ENCODE measurements at places on chromosomes 5 and 9. TPM values are rescaled to one million over a fixed set of nuclear protein-coding genes. Genes with fewer than 3 reads are reported as not detected.

- DNase-seq = no peak
These were observed 336.5 kb downstream of the RFX3 start for GRCh38 chr9:3189113-3189861.

SLC6A19 gene
- total RNA-seq = 0.31 TPM

DNA sequence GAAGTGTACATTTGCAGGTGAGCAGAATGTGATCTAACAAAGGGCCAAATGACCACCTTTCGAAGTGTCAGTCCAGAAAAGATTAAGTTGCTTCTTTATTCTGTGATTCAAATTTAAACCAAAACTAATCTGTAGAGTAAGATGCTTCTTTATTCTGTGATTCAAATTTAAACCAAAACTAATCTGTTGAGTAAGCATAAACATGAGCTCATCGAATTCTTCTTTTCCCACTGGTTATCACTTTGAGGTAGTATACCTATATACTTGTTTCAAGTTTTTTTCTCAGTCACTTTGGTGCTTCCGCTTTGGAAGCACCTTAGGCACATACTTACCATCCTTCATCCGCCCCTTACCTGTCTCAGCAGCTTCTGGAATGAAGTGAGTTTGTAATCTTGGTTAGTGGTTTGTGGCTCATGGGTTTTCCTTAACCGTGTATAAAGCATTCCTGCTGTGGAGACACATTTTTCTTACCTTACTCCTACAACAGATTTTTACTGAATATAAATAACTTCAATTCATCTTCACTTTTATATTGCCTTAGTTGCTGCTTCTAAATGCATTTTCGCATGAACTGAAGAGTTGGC lies 40.7 kb upstream of the CTXN3 start:
- DNase-seq = no peak

SMIM3 gene
- total RNA-seq = 67.1 TPM

RASGRF2 gene
- total RNA-seq = not detected

- no peak for DNase-seq
These were observed 9.6 kb upstream of the IRGM start for GRCh38 chr5:150836703-150837102.

GRCh38 chr9:100761276-100761802 lies 183.5 kb downstream of the CAVIN4 start:
- no peak for DNase-seq

LRRC19 gene
- total RNA-seq = not detected

DNA sequence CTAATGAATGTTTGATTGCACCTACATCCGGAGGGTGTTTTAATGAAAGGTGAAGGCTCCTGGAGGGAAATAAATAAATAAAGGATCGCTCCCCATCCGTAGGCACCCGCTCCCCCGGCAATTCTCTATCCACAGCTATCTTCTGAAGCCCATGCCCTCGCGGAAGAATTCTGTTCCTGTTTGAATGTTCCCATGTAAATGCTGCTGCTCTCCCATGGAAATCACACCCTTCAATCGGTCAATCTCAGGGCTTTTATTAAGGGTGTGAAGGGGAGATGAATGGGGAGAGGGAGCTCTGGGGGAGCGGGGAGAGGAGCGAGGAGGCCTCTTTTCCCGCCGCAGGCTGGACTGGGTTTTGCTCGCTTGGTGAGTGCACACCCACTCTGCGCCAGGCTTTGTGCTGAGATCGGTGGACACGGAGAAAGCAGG lies 21.1 kb upstream of the ARAP3 start:
- peak; percentile 17 for DNase-seq

GRCh38 chr9:34139477-34140146 lies 13.1 kb upstream of the DCAF12 start:
- peak; percentile 86 for DNase-seq

- DNase-seq = peak; percentile 86
These were observed 4.1 kb downstream of the PTCD2 start for GRCh38 chr5:72324189-72324825.

GRCh38 chr5:73284220-73284795 lies 111.3 kb downstream of the TMEM174 start:
- peak; percentile 62 for DNase-seq

DNA sequence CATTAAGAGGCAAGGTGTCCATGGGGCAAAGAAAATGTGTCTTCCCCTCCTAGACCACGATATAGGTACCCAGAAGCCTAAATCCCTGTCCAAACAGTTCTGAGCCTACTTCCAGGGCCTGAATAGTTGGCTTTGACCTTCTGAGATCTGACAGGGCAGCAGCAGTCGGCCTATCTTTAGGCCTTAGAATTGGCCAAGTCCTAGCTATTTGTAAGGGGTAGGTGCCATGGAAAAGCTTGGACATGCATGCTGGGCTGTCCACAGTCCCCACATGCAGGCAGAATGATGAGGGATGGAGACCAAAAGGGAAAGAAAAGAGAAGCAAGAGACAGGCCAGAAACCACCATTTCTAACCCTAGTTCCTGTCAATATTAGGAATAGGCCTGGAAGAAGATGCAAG lies 346.1 kb downstream of the ANXA1 start:
- no peak for DNase-seq

SPATA31C1 gene
- not detected for total RNA-seq

DNA sequence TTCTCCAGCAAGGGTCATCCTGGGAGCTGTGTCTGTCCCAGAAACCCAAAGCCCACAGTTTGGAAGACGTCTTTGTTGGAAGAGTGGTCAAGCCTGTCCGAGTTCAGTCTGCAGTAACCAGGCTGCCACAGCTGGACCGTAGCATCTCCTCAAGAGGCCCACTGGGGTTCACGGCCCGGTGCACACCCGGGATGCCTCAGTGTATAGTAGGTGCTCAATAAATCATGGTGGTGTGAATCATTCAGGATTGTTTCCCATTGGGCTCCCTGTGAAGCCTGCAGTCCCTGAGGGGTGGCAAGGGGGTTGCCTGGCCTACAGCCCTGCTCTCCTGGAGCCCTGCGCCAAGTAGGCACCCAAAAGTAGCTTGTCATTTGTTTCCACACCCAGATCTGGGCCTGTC lies 10.3 kb upstream of the PRRX2 start:
- no peak for DNase-seq

DNA sequence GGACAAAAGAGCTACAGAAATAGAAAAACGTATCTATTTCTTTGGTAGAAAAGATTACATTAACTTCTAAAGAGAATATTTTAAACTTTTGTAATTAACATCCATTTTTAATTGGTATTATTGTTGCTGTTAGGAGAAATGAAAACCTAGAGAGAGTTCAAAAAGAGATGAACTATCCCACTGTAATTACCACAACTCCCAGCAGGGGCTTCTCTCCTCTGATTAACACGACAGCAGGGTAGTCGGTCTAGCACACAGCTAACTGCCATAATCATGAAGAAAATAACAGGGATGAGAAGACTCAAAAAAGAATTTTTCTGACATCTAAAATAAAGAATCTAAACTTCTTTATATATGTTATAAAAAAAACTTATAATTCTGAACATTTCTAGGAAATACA lies 86.2 kb upstream of the CDH9 start:
- peak; percentile 47 for DNase-seq

MLANA gene
- total RNA-seq = 0.70 TPM

DNA sequence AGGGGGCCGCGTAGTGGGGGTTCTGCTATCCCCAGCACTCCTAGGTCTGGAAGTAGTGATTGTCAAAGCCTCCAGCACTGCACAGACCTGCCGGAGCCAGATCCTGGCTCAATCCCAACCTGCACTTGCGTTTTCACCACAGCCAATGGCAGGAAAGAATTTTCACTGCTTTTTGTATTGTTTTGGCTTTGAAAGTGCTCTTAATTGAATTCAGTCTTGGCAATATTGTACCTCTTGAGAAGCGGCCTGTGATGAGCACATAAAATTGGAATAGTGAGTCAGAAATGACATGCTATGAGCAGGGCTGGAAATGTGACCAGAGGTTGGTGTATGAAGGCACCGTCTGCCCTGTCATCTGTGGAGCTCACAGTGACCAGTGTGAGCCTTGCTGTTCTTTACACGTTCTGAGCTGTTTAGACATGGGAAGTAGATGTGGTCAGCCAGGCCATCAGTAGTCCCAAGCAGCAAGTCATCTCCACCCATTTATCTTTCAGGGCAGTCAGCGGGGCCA lies 41.5 kb downstream of the SECISBP2 start:
- no peak for DNase-seq

ARL14EPL gene
- total RNA-seq = 0.47 TPM

DNA sequence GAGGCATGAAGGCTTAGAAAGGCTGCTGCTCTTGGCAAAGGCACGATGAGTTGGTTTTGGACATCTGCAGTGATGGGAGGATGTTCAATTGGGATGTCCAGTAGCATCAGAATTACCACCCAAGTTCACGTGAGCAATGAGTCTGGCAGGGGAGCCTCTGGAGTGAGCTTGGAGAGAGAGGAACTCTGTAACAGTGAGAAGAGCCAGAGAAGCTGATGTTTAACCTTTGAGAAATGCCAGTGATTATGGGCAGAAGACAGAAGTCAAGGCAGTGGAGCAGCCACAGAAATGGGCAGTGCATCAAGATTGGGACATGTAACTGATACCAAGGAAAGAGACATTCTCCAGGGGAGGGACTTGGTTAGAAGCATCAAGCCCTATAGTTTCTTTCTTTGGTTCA lies 39.8 kb downstream of the SEC61B start:
- no peak for DNase-seq

FOXD4L6 gene
- total RNA-seq = not detected

- DNase-seq = peak; percentile 45
These were observed 28.3 kb downstream of the TDRD7 start for GRCh38 chr9:97440160-97440559.

DNA sequence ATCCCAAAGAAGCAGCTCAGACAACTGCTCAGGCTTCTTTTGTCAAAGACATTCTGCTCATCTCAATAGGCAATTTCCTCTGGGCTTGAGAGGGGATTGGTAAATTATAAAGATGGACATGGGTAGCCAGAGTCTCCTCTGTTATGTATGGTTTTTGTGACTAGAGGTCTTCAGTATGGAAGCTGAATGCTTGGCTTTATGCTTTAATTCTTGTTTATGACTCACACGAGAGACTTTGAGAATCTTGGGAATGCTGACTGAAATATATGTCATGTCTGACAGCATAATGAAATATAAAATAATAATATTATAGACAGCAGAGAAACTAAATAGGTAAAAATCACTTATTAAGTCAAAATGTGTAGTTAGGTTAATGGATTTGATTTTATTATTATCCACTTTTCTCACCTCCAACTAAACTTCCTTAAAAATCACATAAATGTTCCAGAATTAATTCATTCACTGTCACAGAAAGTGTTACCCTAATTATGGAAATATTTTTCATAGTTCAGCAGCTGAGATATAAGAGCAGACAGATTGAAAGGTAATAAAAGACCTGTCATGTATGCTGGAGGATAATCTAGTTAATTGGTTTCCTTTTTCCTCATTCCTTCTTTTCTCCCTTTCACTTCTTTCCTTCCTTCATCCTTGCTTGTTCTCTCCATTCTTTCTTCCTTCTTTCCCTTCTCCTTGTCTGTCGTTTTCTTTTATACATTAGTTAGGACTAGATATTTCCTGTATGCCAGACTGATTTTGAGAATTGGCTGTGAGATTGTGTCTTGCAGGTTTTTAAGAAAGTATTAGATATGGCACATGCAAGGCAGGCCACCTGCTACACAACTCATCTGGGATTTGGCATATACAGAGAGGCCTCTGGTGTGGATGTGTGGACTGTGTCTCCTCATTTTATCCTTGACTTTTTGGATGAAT lies 1866.1 kb upstream of the NUDT12 start:
- no peak for DNase-seq

GRCh38 chr9:121485623-121486022 lies 14.0 kb downstream of the GGTA1 start:
- no peak for DNase-seq

DNA sequence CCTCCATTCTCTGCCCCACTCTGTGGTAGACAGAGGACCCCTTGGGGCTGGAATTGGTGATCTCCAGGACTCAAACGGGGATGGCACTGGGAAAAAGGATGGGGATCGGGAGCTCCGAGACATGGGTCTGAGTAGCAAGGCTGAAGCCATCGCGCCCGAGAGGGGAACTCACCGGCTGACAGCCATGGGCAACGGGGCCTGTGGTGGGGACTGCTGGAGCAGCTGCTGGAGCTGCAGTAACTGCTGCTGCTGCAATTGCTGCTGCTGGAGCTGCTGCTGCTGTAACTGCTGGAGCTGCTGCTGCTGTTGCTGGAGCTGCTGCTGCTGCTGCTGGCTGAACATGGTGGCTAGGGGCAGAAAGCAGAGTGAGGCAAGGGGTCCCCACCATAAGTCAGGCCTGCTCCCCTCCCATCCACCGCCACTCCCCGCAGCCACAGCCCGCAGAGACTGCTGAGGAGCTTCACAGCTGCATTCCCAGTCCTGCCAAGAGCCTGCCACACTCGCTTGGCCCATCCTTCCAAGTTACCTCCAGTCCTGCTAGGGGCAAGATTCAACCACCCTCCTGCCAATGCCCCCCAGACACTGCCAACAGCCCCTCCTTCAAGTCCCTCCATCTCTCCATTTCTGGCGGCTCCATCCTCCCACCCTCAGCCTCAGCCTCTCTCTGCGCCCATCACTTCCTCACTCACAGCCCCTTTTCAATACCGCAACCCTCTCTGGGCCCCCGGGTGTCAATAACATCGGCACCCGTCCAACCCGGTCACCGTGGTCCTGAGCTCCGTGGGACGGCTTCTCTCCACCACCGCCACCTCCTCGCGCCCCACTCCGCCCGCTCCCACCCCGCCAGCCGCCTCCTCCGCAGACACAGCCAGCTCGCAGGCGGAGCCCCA lies 611 bp downstream of the CIZ1 start:
- peak; percentile 48 for DNase-seq

DNA sequence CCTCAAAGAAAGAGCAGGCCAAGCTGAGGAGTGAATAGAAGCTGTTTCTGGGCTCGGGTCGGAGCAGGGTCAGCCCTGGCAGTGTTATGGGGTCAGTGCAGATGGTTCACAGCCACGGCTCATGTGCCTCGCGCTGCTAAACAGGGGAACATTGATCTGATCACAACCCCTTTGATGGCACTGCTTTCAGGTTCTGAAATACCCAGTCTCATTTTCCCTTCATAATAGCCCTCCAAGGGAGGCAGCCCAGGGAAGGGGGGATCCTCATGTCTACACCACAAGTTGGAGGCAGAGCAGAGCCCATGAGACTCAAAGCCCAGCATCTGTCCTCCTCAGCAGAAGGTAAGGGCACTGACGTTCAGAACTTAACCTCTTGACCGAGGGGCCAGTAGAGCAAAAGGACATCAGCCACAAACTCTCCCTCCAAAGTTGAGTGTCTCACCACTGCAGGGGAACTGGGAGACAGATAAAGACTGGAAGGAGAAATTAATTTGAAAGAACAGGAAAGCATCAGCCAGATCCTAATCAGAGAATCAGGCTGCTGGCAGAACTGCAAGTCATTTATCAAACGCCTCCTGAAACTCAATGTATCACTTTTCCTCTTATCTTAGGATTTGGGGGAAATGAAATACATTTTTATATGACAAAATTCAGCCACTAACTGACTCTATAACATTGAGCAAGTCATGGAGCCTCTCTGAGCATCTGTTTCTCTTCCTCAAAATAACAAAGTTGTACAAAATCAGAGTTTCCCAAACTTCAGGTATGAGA lies 110.6 kb downstream of the SH3TC2 start:
- DNase-seq = no peak

GRCh38 chr9:95691435-95691834 lies 174.7 kb upstream of the PTCH1 start:
- no peak for DNase-seq

- DNase-seq = peak; percentile 71
These were observed 107.4 kb downstream of the LMNB1 start for GRCh38 chr5:126884269-126884819.

All from myocyte (in vitro differentiated cells).